ENCODE measurements at places on chromosomes 12 and 14.

GRCh38 chr12:91565246-91565645, 382.6 kb upstream of the DCN start:
- DNase-seq, result no peak

- DNase-seq, result no peak
These were observed 10.5 kb downstream of the RASSF9 start for GRCh38 chr12:85825746-85826145.

DNA sequence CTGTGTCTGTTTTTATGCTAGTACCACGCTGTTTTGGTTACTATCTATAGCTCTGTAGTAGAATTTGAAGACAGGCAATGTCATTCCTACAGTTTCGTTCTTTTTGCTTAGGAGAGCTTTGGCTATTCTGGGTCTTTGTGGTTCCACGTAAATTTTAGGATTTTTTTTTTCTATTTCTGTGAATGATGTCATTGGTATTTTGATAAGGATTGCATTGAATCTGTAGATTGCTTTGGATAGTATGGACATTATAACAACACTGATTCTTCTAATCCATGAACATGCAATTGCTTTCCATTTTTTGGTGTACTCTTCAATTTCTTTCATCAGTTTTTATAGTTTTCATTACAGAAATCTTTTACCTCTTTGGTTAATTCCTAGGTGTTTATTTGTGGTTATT, 345.2 kb downstream of the TMEM121 start:
- DNase-seq, result no peak

DNA sequence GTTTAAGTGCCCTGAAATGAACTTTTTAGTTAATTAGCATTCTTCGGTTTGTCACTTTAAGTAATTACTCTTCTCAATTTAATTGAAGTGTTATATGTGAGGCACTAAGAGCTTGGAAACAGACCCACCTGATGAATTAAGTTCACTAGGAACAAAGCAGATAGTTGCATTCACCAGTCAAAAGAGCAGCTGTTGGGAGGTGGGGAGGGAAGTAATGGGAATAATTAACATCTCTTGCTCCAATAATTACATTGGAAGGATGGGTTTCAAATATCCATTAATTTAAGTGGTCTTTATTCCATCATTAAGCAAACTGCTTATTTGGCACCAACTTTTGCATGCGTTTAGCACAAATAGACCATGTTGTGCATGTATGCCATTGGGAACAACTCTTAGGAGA, 667.2 kb downstream of the GALC start:
- no peak for DNase-seq

GRCh38 chr12:22164139-22164538, 118.1 kb downstream of the CMAS start:
- DNase-seq, result no peak

DNA sequence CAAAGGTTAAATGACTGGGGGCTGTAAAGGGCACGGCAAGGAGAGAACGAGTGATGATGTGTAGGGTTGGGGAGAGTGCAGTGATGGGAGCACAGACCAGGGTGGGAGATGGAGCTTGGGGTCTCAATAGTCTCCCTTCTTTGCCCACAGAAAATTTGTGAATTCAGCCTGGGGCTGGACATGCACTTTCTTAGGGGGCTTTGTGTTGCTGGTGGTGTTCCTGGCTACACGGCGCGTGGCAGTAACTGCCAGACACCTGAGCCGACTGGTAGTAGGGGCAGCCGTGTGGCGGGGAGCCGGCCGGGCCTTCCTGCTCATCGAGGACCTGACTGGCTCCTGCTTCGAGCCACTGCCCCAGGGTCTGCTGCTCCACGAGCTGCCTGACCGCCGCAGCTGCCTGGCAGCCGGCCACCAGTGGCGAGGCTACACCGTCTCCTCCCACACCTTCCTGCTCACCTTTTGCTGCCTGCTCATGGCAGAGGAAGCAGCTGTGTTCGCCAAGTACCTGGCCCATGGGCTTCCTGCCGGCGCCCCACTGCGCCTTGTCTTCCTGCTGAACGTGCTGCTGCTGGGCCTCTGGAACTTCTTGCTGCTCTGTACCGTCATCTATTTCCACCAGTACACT, 1.7 kb downstream of the FITM1 start:
- no peak for DNase-seq

DNA sequence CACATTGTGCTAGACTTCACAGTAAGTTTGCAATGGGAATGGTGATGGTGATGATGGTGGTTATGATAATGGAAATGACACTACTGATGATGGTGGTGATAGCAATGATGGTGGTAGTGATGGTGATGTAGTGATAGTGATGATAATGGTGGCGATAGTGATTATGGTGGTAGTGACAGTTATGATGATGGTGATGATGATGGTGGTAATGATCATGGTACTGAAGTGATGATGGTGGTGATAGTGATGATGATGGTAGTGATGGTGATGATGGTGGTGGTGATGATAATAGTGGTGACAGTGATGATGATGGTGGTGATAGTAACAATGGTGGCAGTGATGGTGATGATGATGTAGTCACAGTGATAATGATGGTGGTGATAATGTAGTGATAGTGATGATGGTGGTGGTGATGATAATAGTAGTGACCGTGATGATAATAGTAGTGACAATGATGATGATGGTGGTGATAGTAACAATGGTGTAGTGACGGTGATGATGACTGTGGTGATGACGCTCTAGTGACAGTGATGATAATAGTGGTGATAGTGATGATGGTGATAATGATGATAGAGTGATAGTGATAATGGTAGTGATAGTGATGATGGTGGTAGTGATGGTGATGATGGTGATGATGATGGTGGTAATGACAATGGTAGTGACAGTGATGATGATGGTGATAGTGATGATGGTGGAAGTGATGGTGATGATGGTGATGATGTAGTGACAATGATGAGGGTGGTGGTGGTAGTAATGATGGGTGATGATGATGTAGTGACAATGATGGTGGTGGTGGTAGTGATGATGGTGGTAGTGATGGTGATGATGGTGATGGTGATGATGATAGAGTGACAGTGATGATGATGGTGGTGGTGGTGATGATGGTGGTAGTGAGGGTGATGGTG, 222.9 kb upstream of the PWP1 start:
- no peak for DNase-seq

GRCh38 chr12:92502417-92503028, 200.3 kb upstream of the PLEKHG7 start:
- DNase-seq, result no peak

- DNase-seq, result no peak
These were observed 139.0 kb upstream of the NCOR2 start for GRCh38 chr12:124706363-124706762.

GRCh38 chr14:54775486-54776140, 127.0 kb downstream of the GCH1 start:
- DNase-seq, result no peak

- no peak for DNase-seq
These were observed 32.5 kb downstream of the PSMC1 start for GRCh38 chr14:90288651-90289355.

GRCh38 chr12:100141998-100142850, 450 bp downstream of the BLTP3B start:
- DNase-seq, result no peak

- DNase-seq, result no peak
These were observed 3.5 kb downstream of the KICS2 start for GRCh38 chr12:64218597-64218996.

GRCh38 chr14:44170101-44170500, 337.0 kb downstream of the FSCB start:
- peak; percentile 61 for DNase-seq

DNA sequence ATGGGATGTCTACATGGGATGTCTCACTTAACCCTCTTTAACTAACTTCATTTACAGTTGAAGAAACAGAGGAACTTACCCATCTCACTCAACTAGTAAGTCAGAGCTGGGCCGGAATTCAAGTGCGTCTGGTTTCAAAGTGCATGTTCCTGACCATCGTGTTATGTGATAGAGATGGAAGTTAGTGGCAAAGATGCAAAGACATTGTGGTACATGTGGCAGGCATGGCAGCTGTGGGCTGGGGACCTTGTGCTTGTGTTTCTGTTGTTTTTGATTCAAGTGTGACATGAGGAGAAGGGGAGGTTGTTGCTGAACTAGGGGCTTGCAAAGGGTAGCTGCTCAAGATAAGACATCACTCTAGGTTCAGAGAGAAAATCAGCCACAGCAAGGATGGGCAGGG, 2.3 kb upstream of the KRT74 start:
- DNase-seq, result no peak

DNA sequence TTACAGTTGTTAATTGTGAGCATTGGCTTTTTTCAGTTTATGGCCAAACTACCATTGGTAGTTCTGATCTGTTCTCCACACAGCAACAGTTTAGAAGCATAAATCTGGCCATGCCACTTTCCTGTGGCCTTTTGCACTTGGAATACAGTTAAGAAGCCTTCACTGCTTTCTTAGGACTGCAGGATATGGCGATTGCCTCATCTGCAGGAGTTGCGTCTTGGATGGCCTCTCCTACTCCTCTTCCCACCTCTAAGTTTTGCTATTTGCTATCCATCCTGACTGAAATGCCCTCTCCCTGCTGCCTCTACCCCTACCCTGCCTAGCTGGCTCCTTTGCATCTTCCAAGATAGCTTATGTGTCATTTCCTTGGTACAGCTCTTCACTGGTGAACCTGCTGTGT, 12.8 kb upstream of the BMAL2 start:
- no peak for DNase-seq

DNA sequence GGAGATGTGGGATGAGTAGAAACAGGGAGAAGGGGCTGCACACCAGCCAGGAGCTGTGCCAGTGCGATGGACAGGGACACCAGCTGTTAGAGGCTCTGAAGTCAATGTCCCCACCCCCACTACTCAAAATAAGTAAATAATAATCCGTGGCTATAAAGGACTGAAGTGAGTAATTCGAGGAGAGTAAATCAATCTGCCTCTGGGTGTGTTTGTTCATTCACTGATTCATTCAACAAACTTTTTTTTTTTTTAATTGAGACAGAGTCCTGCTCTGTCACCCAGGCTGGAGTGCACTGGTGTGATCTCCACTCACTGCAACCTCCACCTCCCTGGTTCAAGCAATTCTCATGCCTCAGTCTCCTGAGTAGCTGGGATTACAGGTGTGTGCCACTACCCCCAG, 363.6 kb downstream of the TMEM132D start:
- DNase-seq, result no peak

GRCh38 chr12:25557830-25558436, 4.8 kb upstream of the LMNTD1 start:
- peak; percentile 20 for DNase-seq

- DNase-seq, result no peak
These were observed 20.2 kb upstream of the DUSP16 start for GRCh38 chr12:12582895-12583303.

DNA sequence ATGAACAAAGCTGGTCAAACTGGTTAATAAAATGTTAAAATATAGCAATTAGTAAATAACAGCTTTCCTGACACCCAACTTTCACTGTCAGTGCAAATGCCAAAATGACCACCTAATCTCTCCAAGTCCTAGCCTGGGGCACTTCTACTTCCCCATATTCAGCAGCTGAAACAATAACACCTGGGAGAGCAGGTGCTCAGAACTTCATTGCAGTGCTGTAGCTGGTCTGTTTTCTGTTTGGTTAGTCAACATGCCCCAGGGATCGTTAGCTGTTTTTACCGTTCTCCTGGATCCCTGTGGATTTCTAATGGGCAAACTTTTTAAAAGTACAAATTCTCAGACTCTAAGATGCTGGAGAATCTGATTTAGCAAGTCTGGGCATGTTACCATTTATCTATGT, 759.7 kb downstream of the GALC start:
- DNase-seq, result no peak

GRCh38 chr14:69537900-69538299, 36.8 kb downstream of the CCDC177 start:
- DNase-seq, result no peak

DNA sequence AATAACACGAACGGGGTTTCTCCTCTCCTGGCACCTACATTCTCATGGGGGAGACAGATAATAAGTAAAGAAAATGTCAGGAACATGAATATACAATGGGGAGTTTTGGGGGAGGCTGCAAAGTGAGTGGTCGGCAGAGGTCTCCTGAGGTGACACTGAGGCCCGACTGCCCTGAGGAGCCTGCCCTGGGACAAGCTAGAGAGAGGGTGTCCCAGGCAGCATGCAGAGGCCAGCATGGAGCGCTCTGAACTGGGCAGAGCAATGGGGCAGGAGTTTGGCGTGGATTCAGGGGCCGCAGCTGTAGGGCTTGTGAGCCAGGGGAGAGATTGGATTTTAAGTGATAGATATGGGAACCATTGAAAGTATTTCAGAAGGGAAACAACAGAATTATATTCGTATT, 320.5 kb downstream of the CACNA1C start:
- DNase-seq, result no peak

DNA sequence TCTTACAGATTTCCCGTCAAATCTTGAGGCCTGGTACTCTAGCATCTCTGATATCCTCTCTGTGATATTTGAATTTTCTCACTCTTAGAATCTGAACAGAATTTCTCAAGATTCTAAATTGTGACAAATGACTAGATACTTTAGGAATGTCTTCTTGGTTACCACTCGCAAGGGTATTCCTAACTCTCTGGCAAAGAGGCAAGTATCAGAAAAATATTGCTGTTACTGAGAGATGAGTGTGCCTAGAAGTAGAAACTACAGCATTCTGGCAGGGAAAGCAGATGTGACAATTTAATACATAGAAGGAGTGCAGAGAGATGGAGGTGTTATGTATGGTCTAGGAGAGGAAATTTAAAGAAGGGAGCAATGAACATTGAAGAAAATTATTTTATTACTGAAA, 467.8 kb downstream of the LRIG3 start:
- no peak for DNase-seq

DNA sequence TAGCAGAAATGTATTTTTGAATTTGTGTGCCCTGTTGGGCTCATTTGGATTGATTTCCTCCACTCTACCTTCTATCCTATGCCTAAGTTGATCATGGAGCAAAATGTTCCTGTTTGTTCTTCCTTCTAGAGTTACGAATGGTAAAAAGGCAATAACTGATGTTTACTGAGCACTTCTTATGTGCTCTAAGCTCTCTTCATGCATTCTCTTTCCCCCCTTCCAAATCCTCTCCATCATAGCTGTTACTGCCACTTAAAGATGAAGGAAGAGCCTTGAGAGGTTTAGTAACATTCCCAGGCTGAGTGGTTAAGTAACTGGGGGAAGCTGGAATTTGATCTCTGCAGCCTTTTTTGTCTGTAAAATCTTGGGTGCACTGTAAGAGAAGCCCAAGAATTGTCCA, 60.1 kb downstream of the CHST11 start:
- no peak for DNase-seq

DNA sequence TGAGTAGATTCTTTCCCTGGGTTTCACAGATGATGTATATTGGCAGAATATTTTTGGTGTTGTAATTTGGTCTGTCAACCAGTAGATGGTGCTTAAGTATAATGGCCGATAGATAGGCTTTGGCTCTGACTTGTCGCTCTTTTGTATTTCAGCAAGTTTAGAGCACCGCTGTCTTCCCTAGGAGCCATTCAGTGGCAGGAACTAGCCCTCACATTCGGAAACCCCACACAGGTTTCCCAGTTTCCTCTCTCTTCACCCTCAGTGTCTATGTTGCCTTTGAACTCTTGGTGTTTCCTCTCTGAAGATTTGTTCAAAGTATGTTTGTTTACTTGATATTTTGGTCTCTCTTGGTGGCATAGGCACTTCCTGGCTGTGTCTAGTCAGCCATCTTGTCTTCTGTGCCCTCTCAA, 102.2 kb downstream of the GPHN start:
- no peak for DNase-seq

- DNase-seq, result no peak
These were observed 20.4 kb upstream of the LGMN start for GRCh38 chr14:92768795-92769194.
